ENCODE measurements at places on chromosomes 2 and 18.
A peak's percentile ranks its signal among the peaks of the same experiment; 100 is the strongest.

- peak; percentile 76 for DNase-seq
These were observed 66.7 kb upstream of the HAAO start for GRCh38 chr2:42859006-42859552.

GRCh38 chr2:27707462-27708256 is 44.0 kb downstream of the SLC4A1AP start:
- no peak for DNase-seq

GRCh38 chr2:186862869-186863709 is 14.1 kb upstream of the ZSWIM2 start:
- no peak for DNase-seq

DNA sequence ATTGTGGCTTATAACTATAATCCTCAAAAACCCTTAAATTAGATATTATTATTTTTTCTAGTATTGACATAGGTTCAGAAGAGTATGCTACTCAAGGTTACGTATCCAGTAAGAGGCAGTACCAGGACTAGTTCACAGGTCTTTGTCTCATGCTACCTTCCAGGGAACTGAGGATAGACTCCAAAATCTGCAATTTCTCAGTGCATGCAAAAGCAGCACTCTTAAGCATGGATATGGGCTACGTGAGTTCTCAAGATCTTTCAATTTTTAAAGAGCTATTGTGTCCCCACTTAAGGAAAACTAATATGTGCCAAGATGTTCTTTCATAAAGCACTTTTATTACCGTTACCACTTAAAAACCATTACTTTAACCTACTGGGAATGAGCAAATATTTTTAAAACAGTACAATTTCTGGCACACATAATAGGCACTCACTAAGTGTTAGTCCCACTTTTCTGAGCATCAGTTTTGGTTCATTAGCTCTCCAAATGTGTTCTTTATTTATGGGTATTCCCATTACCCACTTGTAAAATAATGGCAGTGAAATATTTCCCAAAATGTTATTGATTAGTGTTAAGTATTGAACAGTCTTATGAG is 113.8 kb upstream of the TTN start:
- DNase-seq = no peak

DNA sequence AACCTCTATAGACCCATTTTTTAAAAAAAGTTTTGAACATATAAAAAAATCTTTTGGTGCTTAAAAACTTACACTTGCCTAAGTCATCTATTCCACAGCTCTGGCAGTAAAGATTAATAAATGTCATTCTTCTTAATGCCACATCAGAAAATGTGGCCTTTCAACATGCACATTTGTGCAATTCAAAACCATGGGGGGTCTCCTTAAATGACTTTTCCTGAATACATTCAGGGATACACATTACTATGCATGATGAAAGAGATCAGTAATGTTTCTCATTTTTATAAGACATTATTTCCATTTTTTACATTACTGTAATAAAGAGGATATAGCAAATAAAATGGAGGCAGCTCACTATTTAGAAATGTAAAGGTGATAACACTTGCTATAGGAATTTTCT is 142.3 kb downstream of the RBM43 start:
- DNase-seq = no peak

GRCh38 chr18:1663879-1664705 is 759.4 kb downstream of the ADCYAP1 start:
- DNase-seq = no peak

DNA sequence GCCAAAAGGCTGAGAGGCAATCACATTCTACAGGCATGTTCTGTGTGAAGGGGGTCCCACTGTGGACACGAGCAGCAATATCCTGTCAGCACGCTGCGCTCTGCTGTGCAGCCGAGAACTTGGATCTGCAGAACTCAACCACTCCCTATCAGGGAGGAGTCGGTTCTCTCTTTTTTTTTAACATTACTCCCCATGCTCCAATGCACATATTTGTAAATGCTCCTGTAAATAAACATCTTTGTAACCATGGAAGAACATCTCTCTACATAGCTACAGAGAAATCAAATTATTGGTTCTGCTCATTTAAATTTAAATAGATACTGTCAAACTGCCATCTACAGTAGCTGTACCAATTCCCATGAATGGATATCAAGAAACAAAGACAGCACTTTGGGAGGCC is 3.0 kb upstream of the ANKRD23 start:
- DNase-seq = no peak

GRCh38 chr2:221444106-221444505 is 128.0 kb downstream of the EPHA4 start:
- no peak for DNase-seq

- DNase-seq = no peak
These were observed 334.3 kb downstream of the FIGN start for GRCh38 chr2:163401481-163401880.

GRCh38 chr2:170502361-170503130 is 212.6 kb upstream of the SP5 start:
- no peak for DNase-seq

- no peak for DNase-seq
These were observed 415.0 kb upstream of the CELF4 start for GRCh38 chr18:37980556-37980955.

DNA sequence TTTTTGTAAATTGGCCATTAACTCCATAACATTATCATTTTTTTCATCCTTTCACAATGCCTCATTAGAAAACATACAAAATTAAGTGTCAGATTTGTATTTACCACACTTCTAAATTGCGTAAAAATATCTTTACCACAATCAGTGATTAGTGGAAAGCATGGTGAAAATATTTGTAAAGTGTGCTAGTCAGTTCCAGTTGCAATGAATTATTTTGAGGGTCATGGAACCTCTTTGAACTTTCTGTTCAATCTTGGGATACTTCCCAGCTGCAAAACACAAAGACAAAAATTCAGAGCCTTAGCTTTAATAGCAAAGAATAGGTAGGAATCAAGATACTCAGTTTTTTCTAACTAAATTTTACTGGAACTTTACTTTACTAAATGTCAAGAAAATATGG is 4.0 kb upstream of the COL3A1 start:
- DNase-seq = no peak

- no peak for DNase-seq
These were observed 13.0 kb upstream of the RALB start for GRCh38 chr2:120239488-120240287.

- DNase-seq = no peak
These were observed 24.0 kb upstream of the B3GNT7 start for GRCh38 chr2:231371430-231372054.

GRCh38 chr2:129754421-129754820 is 225.0 kb upstream of the RAB6C start:
- DNase-seq = no peak

GRCh38 chr2:47354013-47354847 is 48.7 kb upstream of the MSH2 start:
- no peak for DNase-seq

GRCh38 chr2:74524955-74525716 is 895 bp downstream of the DQX1 start:
- no peak for DNase-seq

- DNase-seq = no peak
These were observed 14.8 kb downstream of the AFTPH start for GRCh38 chr2:64538764-64539433.

GRCh38 chr2:10135296-10136089 is 13.0 kb downstream of the RRM2 start:
- DNase-seq = no peak

- no peak for DNase-seq
These were observed 847 bp downstream of the HOXD8 start for GRCh38 chr2:176130147-176130956.

DNA sequence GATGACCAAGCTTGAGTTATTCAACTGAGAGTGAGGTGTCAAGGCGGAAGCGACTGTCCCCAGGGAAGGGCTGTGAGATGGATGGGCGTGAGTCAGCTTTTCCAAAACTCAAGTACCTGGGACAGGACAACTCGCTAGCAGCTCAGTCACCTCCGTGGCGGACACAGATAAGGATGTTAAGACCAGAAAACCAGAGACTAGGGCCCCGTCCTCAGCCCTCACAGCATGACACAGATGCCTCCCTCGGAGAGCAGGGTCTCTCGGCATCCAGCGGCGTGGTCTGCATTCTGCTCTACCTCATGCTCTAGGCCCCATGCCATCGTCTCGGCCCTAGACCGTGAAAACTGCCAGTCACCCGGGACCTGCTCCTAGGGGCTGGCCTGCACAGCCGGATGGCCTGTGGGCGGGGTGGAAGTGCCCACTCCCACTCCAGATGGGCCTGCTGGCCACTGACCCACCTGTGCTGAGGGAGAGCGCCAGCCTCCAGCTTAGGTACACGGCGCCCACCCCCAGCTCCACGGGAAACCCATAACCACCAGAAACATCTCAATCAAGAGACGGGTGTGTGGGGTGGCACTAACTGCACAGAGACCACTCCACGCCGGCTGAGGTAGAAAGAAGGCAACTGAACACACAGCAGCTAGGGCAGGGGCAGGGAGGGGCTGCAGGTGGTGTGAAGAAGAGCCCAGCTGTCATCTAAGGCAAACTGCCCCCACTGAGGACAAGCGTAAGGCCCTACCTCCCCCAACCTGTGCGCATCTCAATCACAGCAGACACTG is 39.8 kb downstream of the ANO7 start:
- DNase-seq = no peak

- DNase-seq = no peak
These were observed 10.4 kb downstream of the LRPPRC start for GRCh38 chr2:43985359-43985758.

DNA sequence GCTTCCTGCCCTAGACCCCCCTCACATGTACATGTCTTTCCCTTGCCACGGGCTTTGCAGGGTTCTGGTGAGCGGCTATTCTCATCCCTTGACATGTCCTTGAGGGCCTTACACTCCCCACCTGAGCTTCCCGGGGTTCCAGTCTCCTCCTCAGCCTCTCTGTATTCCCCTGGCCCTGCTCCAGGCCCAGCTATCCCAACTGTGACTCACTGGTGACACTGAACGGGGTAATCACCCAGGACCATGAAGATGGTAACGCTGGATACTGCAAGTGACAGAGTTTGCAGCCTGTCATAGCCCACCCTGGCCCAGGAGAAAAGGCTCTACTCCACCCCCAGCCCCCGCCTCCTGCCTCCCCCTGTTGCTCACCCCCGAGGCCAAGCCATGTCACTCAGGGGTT is 27.3 kb downstream of the KIF3C start:
- DNase-seq = no peak

DNA sequence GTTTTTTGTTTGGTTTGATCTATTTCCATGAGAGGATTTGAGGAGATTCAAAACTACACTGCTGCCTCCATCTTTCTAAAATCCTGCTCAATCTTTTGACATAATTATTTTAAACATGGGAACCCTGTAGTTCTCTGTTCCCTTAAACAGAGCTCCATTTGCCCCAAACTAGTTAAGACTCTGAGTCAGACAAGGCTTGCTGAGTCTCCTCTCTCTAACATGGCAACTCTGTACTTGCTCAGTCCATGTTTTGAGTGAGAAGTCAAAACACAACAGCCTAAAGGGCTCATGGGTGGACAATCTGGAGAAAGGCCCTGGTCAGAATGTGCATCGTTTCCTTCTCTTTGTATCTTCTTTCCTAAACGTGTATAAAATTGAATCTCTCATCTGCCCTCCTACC is 7.1 kb upstream of the STAMBP start:
- DNase-seq = no peak

DNA sequence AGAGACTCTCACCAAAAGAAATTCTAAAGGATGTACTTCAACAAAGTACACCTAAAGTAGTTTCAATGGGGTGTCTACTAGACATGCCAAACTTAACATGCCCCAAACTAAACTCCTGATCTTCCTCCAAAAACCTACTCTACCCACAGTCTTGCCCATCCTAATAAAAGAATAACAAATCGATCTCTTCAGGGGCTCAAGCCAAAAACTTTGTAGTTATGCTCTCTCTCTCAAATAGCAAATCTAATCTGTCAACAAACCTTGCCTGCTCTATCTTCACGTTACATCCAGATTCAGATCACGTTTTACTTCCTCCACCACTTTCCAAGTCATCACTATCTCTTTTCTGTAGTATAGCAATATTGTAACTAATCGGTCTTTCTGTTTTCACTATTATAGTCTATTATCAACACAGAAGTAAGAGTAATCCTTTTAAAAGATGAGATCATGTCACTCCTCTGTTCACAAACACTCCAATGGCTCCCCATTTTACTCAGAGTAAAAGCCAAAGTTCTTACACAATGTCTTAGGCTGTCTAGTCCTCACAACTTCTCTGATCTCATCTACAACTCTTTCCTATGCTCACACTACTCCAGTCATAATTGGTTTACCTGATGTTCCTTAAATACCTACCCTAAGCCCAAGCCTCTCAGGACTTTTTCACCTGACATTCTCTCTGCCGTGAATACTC is 79.9 kb downstream of the THADA start:
- DNase-seq = no peak

- DNase-seq = no peak
These were observed 402.0 kb upstream of the ACVR2A start for GRCh38 chr2:147442816-147443215.

DNA sequence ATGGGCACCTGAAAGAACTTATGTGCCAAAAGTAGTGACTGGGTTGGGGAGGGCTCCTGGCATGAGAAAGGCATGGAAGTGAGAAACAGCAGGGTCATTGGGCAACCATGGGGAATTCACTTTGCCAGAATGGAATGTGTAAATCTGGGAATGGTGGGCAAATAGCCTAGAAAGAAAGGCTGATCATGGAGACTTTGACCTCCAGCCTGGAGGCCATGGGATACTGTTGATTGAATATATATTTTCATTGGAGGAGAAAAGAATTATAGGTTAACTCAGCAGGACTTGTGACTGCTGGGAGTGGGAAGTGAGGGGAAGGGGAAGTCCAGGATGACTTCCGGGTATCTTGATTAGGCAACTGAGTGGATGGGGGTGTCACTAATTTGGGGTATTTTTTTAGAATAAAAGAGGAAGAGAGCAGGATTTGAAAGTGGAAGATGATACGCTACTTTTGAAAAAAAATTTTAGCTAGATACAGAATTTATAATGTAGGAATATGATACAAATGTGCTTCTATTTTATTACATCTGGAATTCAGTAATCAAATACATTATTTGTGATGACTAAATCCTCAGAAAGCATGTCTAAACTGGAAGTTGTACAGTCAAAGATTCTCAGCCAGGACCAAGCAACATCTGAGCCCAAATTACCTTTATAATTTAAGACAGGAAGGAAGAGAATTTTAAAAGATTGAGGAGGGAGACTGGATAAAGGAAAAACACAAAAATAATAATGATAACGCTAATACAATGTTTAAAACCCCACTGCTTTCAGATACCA is 116.2 kb downstream of the GATA6 start:
- DNase-seq = no peak

- DNase-seq = no peak
These were observed 876.2 kb upstream of the POU3F3 start for GRCh38 chr2:103977668-103978067.

Data from natural killer cell (primary cell).